ENCODE measurements at places on chromosomes 2 and 18. TPM values are rescaled to one million over a fixed set of nuclear protein-coding genes. Genes with fewer than 3 reads are reported as not detected.

DNA sequence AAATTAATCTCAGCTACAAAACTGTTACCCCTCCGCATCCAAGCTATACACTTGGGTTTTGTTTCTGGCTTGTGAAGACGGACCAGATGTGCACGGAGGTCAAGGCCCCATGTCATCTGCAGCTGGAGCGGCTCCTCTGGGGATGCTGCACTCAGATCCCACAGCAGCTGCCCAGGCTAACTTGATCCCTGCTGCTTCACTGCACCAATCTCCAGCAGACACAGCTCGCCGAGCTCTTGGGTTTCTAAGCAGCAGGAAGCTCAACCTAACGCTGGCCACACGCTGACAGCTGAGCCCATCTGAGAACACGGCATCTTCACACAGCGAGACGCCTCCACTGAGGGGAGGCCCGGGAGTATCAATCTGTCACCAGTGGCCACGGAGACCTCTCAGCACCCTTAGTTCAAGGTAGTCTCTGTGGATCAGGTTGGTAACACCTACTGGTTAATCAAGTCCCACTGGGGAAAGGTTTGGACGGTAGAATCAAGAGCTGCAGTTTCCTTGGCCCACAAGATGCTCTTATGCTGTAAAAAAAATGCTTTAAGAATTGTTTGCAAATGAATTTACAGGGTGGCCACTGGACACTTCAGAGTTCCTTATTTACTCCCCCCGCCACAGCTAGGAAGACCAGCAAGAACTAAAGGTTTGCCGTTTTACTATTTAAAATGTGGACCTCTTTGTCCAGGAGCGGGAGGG is 67.5 kb downstream of the EMILIN2 start:
- H3K27ac ChIP-seq, result no peak overlapping the region
- no peak for DNase-seq
- no peaks in the 10 kb centered on the region for H3K27me3 ChIP-seq

DNA sequence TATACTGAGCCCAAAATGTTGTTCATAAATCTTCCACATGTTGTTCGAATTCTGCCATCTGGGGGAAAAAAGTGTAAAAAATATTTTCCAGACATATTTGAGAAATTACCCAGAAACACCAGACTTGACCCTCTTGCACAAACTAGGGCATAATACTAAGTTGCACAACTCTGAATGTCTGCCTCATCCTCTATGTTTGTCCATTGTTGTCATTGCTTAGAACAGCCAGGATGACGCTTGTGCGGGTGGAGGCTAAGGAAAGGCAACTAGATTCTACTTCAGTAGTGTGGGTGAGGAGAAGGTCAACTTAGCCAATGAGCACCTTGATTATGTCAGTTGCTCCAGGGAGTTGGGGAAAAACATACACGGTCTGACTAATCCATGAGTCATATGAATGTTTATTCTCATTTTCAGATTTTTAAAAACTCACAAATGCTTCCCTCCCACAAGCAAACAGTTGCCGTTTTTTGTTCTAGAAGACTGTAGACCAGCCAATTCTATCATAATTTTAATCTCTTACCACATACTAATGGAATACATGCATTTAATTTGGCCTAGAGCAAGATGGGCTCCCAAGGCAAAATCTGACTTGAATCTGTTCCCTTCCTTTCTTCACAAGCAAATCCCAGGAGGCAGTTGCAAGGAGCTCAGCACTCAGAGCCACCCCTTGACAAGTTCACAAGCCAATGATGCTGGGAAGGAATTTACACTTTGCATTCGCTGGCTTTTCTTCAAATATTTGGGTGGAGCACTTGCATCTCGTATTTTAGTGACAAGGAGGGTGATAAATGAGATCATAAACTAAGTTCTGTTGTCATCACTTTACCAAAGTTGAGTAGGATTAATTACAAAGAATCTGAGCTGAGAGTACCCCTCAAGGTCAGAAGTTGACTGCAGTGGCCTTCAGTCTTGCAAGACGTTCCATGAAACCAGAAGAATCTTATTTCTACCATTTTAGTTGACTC is 163.2 kb upstream of the TWIST2 start:
- H3K27me3 ChIP-seq, result no peaks in the 10 kb centered on the region
- peak; percentile 99 for DNase-seq
- peak overlapping the region; percentile 94 for H3K27ac ChIP-seq
- H3K4me3 ChIP-seq, result 0 out of 2 replicates have a peak overlapping the region, but pooled peaks have one; percentile 13

The SLC16A14 gene
- not detected for total RNA-seq

The SLC4A5 gene
- 0.38 TPM for total RNA-seq

The SERPINB10 gene
- total RNA-seq, result not detected

The AAMP gene
- 191 TPM for total RNA-seq

Measured in GM23248 (cell line).